ENCODE measurements at places on chromosomes 5 and 9.
A peak's percentile ranks its signal among the peaks of the same experiment; 100 is the strongest.

- DNase-seq, result no peak
Measured at GRCh38 chr5:1413211-1413610, 32.0 kb downstream of the SLC6A3 start.

DNA sequence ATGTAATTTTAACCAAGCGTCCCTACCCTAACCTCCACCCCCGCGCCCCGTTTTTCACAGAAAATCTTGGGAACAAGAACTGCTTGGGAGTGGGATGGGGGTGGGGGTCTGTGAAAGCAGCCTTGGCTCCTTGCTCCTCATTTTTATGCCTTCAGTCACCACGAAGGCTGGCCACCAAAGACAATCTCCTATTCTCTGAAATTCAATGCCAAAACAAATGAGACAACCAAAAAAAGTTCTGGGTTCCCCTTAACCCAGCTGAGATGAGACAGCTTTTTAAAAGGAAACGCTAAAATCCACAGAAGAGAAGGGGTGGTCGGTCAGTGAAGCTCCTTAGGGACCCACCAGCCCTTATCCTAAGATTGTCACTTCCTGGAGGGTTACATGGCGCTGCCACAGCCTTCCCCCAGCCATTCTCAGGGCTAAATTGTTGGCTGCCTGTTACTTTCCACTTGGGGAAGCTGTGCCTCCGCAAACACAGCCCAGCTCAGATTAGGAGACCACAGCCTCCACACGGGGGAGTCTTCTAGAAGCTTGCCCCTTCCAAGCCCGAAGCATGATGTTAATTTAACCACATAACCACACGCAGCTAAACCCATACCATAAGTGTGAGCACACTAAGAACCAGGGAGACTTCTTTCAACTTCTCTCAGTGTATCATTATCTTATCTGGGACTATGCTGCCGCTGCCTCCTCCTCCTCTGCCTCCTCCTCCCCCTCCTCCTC lies 136.3 kb downstream of the FOXD1 start:
- DNase-seq, result no peak

DNA sequence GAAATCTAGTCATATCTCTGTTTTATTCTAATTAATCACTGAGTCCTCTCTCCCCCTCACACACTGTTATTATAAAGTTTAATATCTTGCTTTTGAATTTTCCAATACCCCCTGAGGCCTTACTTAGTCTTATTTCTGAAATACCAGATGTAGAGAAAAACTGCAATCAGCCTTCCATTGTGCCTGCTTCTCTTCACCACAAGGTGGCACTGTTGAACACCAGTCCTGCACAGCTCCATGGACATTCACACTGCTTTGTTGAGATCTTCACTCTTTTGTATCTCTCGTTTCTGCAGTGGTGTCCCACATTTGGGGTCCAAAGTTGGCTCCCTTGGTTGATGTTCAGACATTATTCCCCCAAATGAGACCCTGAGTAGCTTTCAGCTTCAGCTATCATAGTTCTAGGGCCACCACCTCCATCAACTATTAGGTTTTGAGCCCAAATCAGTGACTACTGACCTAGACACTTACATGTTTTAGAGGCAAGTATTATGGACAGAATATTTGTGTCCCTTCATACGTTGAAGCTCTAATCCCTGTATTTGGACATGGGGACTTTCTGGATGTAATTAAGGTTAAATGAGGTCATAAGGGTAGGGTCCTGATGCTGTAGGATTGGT lies 24.3 kb downstream of the BOD1 start:
- no peak for DNase-seq

GRCh38 chr5:132263548-132264261 lies 6.2 kb downstream of the PDLIM4 start:
- no peak for DNase-seq

- DNase-seq, result no peak
Measured at GRCh38 chr9:976258-976942, at the start of gene DMRT3. DMRT3 (plus strand) TSS chr9:976655; CDS start chr9:977002, 347 bp downstream.

DNA sequence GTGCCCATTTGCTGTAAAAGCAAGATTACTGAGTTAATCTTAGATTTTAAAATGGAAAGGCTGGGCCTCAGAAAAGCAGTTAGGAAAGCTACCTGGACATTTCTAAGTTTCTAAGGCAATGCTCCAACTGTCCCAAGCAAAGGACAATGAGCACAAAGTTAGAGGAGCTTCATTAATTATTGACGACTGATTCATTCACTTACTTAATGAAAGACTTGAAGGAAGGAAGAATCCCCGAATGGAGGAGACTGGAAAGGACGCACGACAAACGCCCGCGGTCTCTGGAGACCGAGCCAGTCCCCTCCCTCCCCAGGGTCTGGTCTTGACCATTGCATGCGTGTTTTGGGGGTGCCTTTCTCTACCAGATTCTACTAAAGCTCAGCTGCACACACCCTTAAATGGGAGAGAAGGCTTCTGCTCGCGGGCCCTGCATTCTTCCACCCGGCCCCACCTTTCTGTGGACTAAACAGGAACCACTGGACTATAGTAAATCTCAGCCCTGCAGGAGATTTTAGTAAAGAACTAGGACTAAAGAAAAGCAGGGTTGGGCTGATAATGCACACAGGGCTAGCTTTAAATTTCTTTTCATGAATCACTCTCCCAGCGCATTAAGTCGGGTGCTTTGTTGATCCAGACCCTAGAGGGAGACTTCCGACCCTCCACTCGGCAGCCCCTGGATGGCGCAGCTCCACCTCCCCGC lies 44.8 kb downstream of the CTSL start:
- DNase-seq, result no peak

DNA sequence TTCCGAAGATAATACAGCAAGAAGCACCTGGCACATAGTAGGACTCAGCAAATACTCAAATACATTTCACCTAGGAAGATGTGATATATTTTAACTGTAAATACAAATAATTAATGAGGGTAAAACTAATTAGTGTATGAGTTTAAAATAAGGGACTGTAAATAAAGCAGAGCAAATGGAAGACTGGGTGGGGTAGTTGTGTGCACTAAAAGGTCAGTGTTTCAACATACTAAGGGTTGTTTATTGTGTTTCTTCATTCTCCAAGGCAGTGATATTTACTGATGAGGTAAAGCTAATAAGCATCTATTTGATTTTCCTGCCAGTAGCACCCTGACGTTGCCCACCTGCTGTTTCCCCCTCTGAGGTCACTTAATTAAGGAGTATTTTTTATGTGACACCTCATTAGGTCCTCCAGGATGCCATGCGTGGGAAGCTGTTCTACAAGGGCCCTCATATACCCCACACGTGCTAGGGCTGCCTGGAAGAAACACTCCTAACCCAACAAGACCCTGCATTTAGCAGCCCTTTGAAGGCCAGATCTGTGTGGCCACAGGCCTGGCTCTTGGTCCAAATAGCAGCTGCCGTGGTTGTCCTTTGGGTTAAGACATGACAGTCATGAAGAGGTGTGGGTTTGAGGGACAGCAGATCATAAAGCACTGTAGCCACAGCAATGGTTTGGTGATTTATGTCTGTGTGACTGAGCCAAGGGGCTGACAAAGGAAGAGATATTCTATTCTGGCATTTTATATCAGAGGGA lies 97.5 kb upstream of the RPS23 start:
- peak; percentile 2 for DNase-seq

DNA sequence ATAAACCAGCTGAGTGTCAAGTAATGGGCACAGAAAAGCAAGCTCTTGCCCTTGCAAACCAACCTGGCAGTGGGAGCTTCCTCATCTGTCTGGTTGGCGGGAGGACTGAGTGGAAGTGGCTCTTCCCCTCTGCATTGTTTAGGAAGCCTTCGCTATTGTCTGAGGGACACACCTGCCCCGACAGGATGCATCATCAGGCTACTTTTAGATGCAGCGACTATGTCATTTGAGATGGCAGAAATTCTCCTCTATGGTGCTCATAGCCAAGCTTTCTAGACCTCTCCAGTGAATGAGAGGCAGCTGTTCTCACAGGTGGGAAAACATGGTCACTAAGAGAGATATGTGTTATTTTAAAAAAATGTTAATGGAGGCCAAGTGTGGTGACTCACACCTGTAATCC lies 104.0 kb downstream of the DOCK8 start:
- no peak for DNase-seq

DNA sequence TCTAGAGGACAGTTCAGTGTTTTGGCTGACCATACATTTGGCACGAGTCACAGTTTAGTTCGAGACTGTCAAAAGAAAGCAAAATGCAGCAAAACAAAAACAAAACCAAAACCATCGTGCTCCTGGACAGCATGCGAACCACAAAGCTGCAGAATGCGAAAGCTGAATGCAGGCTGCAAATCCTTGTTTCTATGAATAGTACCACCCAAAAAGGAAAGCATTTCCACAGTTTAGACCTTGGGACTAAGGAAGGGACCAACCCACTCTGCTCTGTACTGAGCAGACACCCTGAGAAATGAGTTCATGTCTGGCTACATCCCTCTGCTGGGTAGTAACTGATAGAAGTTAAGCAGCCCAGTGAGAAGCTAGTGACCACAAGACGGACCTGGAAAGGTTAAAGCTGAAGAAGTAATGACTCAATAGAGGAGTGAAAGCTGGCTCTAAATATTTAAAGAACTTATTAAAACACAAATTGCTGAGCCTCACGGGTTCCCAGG lies 3.9 kb downstream of the GCNT4 start:
- DNase-seq, result no peak

Data from NCI-H2081 (cell line).